Effector CD8-positive, alpha-beta T cell (primary cell): ENCODE measurements at places on chromosomes 1 and 21.
A peak's percentile ranks its signal among the peaks of the same experiment; 100 is the strongest.

DNA sequence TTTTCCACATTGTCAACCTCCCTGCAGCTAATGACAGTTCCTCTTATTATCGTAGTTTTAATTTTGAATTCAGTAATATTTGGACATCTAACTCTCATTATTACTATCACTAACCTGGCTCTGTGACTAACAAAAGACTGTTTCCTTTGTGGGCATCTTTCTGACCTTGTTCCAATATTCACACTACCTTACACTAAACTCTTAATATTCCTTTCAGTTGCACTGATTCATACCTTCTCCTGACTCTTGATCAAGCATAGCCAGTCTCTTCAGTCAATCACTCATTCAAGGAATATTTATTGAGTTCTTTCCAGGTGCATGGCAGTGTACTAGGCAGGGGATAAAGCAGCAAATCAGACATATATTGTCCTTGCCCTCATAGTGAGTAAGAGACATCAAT, 7.8 kb upstream of the CTNNBIP1 start:
- no peak for DNase-seq

DNA sequence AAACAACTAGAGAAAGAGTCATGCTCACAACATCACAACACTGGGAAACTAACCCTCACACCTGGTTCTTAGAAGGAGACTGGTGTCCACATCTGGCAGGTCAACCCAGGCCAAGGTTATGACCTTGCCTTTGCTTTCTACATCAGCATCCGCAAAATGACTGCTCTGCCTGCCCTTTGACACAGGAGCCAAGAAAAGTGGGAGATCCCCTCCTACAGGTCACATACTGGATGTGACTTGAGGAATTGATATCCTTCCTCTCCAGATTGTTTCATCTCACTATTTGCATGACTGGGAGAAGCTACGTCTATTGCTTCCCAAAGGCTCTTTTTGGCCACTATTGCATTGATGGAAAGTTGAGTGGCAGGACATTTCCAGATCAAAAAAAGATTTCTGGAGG, 115.5 kb downstream of the MIS18A start:
- DNase-seq = no peak

DNA sequence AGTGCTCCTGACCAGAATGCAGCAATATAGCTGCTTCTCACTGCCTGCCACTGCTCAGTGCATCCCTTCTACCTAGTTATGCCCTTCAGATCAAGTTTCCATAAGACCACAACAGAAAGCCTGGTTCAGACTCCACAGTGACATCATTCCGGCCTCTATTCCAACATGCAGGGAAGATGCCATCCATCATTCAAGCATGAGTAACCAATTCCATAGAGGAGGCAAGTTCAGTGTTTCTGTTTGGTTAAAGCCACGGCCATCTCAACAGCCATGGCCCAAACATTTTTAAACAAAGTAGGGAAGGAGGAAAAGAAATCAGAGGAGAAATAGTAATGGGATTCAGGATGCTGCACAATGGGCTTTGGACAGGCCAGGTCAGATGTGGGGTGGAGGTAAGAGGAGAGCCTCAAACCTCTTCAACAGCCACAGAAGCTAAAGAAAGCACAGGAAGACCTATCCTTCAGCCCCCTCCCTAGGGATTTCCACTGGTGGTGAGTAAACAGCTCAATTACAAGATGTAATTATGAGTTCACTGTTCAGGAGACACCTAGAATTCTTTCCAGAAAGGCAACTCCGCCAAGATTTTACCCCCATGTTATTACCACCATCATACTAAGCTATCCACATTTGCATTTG, 484.9 kb downstream of the SETD4 start:
- no peak for DNase-seq

GRCh38 chr1:236795757-236796667, 920 bp downstream of the MTR start:
- peak; percentile 60 for DNase-seq

- no peak for DNase-seq
Observed at GRCh38 chr1:110298991-110299390, 40.2 kb upstream of the RBM15 start.

DNA sequence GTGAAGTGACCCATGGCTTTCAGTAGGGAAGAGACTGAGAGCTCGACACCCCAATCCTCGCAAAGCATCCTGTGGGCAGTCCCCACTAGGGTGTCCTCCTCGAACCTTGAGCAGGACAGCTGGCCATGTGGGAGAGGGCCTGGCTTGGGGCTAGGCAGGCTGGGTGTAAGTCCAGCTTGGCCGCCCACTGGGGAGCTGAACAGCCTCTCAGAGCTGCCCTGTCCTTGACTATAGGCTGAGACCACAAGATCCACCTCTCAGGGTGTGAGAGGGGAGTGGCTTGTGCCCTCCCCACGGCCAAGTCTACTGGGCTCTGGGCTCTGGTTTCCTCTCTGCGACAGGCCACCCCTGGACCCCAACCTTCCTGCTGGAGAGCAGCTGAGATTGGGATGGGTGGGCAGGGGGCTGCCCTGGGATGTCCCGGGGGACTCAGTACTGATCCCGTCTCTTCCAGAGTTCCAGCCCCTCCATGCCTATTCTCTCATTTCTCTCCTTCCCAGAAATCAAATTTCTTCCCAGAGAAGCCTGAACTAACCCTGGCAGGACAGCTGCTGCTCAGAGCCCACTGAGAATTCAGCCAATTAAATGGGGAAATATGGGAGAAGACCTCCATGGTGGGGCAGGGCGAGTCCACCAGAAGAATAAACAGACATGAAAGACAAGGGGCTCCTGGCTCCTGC, 282.9 kb downstream of the PTPRU start:
- no peak for DNase-seq

- DNase-seq = no peak
Observed at GRCh38 chr1:244840219-244840794, 4.8 kb downstream of the COX20 start.

- DNase-seq = no peak
Observed at GRCh38 chr1:52585474-52585873, 16.7 kb upstream of the GPX7 start.

GRCh38 chr1:205492201-205492667, 12.2 kb upstream of the CDK18 start:
- DNase-seq = no peak

DNA sequence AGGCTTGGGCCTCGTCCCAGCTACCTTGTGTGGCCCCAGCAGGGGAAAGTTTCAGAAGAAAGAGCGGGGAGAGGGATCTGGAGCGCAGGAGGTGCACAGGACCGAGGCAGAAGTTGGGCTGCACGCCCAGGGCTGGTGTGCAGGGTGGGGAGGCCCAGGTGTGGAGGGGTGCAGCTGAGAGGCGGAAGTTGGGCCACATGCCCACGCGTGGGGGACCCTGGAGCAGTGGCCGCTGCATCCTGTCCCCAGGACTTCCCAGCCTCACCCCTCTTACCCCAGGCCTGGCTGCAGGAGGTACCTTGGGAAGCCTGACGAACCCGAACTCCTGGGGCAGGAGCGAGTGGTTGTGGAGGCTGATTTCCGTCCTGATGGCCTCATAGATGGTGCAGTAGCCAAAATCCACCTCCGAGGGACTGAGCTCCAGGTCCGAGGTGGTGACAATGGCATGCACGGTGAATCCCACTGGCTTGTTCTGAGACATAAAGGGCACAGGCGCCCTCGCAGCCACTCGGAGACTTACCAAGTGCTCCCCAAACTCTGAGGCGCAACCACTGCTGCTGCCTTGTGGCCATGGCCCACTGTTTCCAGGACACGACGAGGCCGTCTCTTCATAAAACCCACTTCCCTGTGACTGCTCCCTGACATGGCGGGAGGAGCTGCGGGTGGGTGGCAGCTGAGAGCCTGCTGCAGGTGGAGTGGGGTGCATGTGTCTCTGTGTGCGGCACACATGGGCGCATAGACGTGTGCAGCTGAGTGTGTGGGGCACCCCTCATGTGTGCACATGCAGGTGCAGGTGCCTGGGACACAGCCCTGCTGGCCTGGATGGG, 20.4 kb upstream of the TMEM52 start:
- no peak for DNase-seq

- DNase-seq = no peak
Observed at GRCh38 chr1:71304125-71304524, 223.3 kb upstream of the ZRANB2 start.

DNA sequence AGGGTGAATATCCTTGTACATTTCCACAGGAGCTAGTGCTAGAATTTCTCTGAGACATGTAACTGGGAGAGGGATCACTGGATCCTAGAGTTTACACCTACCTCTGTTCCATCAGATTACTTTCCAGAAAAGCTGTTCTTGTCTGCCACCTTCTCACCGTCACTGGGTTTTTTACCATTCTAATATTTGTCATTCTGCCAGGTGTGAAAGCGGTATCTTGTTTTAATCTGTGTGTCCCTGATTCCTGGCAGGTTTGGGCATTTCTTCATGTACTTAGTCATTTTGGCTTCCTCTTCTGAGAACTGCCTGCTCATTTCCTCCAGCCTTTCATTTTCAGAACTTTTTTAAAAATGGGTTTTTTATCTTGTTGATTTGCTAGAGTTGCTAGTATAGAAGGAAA, 5.1 kb downstream of the PMF1 start:
- DNase-seq = no peak

- no peak for DNase-seq
Observed at GRCh38 chr1:11740258-11741192, 4.6 kb downstream of the AGTRAP start.

DNA sequence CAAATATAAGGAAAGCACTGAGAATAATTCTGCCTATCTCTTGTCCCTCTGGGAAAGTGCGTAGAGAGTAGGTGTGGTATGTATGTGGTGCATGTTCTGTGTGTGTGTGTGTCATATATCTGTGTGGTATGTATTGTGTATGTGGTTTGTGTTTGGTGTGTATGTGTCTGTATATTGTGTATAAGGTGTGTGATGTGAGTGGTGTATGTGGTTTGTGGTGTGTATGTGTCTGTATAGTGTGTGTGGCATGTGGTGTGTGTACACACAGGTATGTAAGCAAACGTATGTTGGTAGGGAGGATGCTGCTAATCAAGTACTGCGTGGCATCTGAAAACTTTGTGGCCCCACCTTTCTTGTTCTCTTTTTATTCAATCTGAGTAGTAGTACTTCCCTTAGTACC, 68.3 kb upstream of the LAX1 start:
- no peak for DNase-seq

DNA sequence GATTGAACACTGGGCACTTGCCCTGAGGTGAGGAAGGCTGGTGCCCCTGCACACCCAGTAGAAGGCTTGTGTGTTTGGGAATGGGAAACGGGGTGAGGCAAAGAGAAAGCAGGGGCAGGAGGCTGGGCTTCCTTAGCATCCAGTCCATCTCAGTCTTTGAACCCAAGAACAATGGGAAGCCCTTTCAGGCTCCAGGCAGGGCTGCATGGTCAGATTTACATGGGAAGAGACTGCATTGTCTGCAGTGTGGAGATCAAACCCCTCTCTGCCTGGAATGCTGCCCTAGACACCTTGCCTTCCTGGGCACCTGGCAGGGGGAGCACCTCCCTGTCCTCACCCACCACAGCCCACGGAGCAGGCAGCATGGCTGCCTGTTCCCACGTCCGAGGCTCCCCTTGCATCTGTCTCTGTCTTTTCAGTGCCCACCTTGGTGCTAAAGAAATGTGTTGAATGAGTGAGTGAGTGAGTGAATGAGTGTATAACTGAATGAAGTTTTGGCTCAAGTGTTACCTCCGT, 268.5 kb downstream of the GRIK3 start:
- no peak for DNase-seq

DNA sequence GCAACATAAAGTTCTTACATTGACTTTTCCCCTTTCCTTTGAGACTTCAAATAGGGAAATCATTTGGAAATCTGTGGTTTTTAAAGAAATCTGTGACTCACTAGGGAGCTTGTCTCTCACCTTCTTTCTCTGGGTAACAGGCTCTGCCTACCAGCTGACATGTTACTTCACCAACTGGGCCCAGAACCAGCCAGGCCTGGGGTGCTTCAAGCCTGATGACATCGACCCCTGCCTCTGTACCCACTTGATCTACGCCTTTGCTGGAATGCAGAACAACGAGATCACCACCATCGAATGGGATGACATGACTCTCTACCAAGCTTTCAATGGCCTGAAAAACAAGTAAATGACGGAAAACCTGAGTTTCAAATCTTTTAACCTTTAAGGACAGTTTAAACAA, 9.2 kb upstream of the CHIA start:
- no peak for DNase-seq

- DNase-seq = no peak
Observed at GRCh38 chr21:38377165-38378088, 120.6 kb downstream of the KCNJ15 start.

DNA sequence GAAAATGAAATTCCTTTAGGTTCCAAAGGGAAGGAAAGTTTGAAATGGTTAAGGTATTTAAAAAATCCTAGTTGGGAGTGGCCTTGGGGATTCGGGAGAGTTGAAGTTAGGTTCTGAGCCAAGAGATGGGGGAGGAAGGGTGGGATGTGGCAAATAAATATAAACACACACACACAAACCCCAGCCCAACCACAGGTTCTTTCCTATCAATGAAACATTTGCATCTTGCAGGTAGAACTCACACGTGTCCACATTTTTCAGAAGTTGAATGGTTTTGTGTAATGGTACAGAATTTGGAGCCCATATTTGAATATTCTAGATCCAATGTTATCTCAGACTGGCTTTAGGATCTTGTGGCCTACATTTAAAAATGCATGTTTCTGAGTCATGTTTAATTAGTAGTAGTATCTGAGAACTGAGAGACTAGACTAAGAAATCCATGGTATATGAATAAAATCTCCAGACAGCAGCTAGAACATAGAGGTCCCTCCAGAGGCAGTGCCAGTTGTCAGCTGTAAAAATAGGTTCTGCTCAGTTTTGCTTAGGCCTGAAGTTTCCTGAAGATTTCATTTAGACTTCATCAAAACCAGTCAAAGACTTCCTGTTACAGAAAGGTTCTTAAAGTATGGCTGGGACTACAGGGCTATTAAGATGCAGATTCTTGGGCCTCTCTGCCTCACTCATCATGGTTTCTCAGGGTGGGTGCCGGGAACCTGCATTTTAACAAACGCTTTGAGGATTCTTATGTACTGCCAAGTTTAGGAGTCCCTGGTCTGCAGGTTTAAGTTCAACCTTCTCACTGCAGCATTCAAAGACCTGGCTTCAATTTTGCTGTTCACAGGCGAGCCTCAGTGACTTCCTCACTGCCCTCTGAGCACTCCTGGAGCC, 21.3 kb downstream of the RUNX1 start:
- no peak for DNase-seq

DNA sequence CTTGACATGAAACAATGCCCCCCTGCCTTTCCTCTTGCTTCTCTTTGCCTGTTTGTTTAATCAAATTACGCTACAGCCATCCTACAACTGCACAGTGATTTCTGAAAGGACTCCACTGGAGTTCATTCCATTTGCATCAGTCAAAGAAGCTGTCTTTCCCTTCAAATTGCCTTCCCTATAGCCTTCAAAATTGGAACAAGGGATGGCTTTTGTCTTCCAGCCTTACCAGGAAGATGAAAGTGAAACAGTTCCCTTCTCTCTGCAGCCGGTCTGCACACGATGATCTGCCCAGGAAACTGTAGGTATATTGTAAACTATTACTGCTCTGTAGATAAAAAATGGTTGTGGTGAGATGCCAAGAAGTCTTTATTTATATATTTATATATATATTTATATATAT, 65.6 kb upstream of the ETS2 start:
- DNase-seq = no peak

DNA sequence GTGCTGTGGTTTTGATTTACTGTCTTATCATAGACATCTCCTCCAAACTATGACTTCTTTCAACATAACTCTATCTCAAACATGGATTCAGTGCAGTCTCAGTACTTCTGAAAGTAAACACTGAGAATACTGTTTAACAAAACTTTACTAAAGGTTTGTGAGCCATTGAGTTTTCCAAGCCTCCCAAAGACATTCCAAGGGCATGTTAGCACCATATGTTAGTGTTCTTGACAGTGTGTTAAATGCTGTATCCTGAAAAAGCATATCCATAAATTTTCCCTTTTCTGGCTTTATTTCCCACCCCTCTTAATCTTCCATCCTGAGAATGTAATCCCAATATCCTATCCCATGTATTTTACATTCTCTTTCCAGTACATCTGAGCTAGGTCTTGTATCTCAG, 446.8 kb upstream of the CXADR start:
- no peak for DNase-seq
